Stimulated activated CD8-positive, alpha-beta memory T cell treated with anti-CD3 and anti-CD28 coated beads, Interleukin-12 subunit alpha, Interleukin-12 subunit beta, amount 100 ng/mL, for 1 hour (primary cell): ENCODE measurements at places on chromosomes 2 and 18.

GRCh38 chr18:78561757-78562510 is 417.7 kb upstream of the SALL3 start:
- DNase-seq, result no peak

DNA sequence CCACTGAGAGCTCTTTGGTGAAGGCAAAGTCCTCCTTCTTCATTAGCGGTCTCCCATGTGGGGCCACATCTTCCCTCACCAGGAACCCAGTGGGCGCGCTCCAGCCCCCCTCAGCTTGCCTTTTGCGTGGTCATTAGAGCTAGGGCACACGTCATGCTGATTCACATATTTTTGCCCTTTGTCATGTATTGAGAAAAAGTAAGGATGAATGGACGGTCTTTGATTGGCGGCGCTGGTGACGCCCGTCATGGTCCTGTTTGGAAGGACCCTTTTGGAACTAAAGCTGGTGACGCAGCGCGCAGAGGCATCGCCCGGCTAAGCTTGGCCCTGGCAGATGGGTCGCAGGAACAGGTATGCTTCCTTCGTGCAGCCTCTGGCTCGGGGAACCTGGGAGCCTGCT is 3.1 kb downstream of the SLC14A1 start:
- no peak for DNase-seq

GRCh38 chr18:23972453-23972852 is 42.1 kb upstream of the TTC39C start:
- DNase-seq, result no peak

- DNase-seq, result no peak
These were observed 15.8 kb downstream of the TMEM200C start for GRCh38 chr18:5879479-5879882.

- no peak for DNase-seq
These were observed 85.2 kb upstream of the ITGA4 start for GRCh38 chr2:181371782-181372645.
